Panc1 (cell line): ENCODE measurements at places on chromosomes 6 and 20. TPM values are rescaled to one million over a fixed set of nuclear protein-coding genes. Genes with fewer than 3 reads are reported as not detected.

The SLC22A2 gene
- not detected for total RNA-seq

The OR2H1 gene
- total RNA-seq = not detected

The OPN5 gene
- total RNA-seq = not detected

The IFNGR1 gene
- 23.4 TPM for total RNA-seq

The RAE1 gene
- 34.5 TPM for total RNA-seq

The PLCB4 gene
- 1.5 TPM for total RNA-seq

The LINC00237 gene
- total RNA-seq = not detected

The EPB41L1 gene
- 8.6 TPM for total RNA-seq

The PHACTR1 gene
- total RNA-seq = 0.05 TPM

The E2F1 gene
- 64.2 TPM for total RNA-seq

The TEAD3 gene
- total RNA-seq = 10.7 TPM

The PLN gene
- not detected for total RNA-seq

The LRRN4 gene
- 0.57 TPM for total RNA-seq

The PTCRA gene
- total RNA-seq = not detected

The BICRAL gene
- total RNA-seq = 12.9 TPM

The ENPP3 gene
- total RNA-seq = not detected

The MLN gene
- total RNA-seq = not detected

The ZBTB12 gene
- total RNA-seq = 9.4 TPM

The IL20RA gene
- not detected for total RNA-seq

The LAMA2 gene
- total RNA-seq = 0.28 TPM

The ULBP2 gene
- 0.69 TPM for total RNA-seq

The OPRM1 gene
- not detected for total RNA-seq

The PPP1R18 gene
- total RNA-seq = 55.3 TPM

The TSHZ2 gene
- 0.36 TPM for total RNA-seq

The NT5DC1 gene
- 79.1 TPM for total RNA-seq

The TRAPPC3L gene
- not detected for total RNA-seq

The PTK6 gene
- 6.5 TPM for total RNA-seq

The HSPA1L gene
- 2.8 TPM for total RNA-seq

The SYCP2 gene
- 39.7 TPM for total RNA-seq

The LPIN3 gene
- 21.0 TPM for total RNA-seq

The ADAM33 gene
- 0.62 TPM for total RNA-seq

The PRPH2 gene
- total RNA-seq = not detected

The TINAG gene
- not detected for total RNA-seq

The WFDC10B gene
- not detected for total RNA-seq

The GSTA2 gene
- not detected for total RNA-seq

The TBXT gene
- total RNA-seq = not detected

The PRRT1 gene
- 1.3 TPM for total RNA-seq

The BTN3A1 gene
- 5.0 TPM for total RNA-seq

The TFAP2D gene
- not detected for total RNA-seq

The WRNIP1 gene
- total RNA-seq = 69.1 TPM

The CST9L gene
- total RNA-seq = not detected

The COL20A1 gene
- 0.23 TPM for total RNA-seq

The MUCL3 gene
- not detected for total RNA-seq

The ZSCAN31 gene
- total RNA-seq = 10.4 TPM

The SLC2A10 gene
- total RNA-seq = 1.6 TPM

The PPP1R14C gene
- total RNA-seq = not detected

The PROKR2 gene
- total RNA-seq = not detected

The FOXC1 gene
- total RNA-seq = 6.7 TPM

The NMBR gene
- total RNA-seq = not detected
